ENCODE measurements at places on chromosomes 13 and 19.

DNA sequence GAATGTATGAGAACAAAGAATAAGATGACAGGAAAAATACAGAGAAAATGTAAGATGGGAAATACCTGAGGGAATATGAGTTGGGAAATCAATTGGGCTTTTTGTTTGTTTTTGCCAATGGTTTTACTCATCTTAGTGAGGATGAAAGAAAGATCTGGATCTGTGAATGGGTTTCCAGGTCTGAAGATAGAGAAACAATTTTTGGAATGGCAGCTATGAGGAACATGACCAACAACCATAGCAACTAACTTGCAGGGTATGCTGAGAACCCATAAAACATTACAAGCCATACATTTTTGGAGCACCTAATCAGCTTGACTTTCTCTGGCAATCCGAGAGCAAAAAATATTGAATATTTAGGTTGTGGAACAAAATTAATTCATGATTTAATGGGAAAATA, 290.0 kb downstream of the KCTD12 start:
- no peak for DNase-seq

DNA sequence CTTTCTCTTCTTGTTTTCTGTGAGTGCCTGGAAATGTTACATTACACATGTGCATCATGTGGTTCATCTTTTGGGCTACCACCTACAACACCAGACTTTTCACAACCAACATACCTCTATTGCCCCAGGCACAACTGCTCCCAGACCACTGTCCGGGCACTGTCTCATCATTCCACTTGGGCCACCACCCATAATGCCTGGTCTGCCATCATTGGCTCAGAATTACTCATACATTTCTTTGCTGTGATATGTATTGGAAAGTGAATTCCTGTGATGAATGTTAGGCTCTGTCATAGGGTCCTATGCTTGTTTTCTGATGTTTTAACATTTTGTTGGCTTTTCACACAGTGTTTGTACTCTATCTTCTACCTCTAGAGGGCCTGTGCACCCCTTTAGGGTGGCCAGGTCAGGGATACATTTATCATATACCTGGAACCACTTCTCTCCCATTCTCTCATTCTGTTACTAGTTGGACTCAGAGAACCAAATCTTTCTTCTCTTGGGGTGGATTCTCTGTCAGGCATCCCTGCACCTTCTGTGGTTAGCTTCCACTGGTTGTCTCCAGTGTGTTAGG, 172.8 kb downstream of the NHLRC3 start:
- no peak for DNase-seq

GRCh38 chr19:17002455-17002854, 24.2 kb downstream of the CPAMD8 start:
- DNase-seq: no peak

- no peak for DNase-seq
These were observed 5.8 kb downstream of the URI1 start for GRCh38 chr19:29947871-29948270.

- DNase-seq: no peak
These were observed 1.1 kb downstream of the ZSCAN18 start for GRCh38 chr19:58096884-58097283.
